ENCODE measurements at places on chromosomes 3 and 15. TPM values are rescaled to one million over a fixed set of nuclear protein-coding genes. Genes with fewer than 3 reads are reported as not detected.

GRCh38 chr3:109213321-109213720 lies 76.8 kb downstream of the C3orf85 start:
- DNase-seq = no peak

DNA sequence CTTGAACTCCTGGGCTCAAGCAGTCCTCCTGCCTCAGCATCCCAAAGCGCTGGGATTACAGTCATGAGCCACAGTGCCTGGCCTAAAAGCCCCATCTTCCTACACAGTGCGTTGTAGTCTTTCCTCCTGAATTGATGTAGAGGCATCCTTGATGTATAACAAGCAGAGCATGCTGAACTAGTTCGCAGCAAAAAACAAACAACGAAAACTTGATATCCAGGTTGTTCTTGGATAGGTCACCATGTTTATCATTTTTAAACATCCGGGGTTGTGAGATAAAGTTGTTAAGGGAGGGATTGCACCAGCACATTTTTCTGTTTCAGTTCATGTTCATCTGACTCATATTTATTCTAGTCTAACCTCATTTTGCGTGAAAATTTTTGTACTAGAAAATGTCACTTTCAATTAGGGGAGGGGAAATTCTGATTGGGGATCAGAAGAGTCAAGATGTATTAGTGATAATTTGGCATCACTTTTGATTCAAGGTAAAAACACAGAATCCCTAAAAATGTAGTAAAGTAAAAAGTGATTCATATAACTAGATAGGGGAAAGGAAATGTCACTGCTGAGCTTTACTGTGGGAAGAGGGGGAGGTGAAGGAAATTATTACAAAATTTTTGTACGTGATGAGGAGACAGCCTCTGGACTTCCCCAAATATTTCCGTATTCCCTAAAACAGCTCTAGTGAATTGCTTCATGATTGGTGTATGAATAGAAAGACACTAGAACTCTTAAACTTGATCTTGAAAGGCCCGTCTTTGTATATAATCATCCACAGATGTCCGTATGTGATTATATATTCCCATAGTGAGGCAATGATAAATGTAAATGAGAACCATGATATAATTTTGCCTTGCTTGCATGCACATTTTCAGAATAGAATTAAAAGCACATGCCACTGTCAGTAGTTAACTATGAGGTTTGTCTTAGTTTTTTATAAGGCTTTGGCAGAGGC lies 22.9 kb downstream of the RAB8B start:
- no peak for DNase-seq

DNA sequence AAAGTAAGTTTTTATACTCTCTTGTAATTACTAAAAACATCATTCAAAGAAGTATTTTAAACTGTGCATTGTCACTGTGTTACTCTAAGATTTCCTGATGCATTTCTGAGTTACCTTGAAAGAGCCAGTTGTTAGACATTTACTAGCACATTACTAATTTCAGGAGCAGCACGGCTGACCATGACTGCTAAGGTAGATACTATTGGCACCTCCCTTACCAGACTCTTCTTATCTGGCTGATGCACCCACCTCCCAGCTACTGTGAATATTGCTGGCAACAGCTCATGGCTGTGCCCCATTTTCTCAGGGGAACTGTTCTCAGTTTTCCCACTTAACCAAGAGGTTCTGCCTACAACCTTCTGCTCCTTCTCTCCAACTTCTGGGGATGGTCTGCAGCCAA lies 29.4 kb downstream of the COL6A5 start:
- DNase-seq = no peak

DNA sequence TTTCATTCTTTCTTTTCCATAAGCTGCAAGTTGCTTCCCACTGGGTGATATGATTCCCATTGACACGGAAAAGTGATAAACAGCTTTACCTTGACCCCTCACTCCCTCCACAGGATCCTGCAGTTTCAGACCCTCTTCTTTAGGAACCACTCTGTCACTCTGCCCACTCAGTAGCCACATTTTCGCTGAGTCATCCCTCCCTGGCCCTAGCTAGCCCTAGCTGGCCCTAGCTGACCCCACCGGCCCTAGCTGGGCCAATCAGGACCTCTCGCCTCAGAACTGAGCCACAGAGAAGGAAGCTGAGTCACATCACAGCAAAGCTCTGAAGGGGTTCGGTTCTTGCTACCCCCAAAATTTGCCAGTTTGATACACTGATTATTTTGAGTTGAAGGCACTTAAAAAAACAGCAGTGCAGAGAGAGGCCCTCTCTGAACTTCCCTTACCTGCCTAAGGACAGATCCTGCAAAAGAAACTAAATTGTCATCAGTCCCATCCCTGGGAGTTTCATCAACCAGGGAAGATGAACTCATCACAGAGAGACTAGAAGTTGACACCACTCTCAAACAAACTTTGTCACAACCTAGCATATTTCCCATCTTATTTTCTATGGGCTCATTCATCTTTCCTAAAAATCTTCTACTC lies 233.5 kb upstream of the PROK2 start:
- DNase-seq = no peak

Gene PLCB2
- 26.9 TPM for total RNA-seq

Gene STRIT1
- total RNA-seq = not detected

Gene CPEB1
- total RNA-seq = 3.7 TPM

Gene FBN1
- 37.1 TPM for total RNA-seq

DNA sequence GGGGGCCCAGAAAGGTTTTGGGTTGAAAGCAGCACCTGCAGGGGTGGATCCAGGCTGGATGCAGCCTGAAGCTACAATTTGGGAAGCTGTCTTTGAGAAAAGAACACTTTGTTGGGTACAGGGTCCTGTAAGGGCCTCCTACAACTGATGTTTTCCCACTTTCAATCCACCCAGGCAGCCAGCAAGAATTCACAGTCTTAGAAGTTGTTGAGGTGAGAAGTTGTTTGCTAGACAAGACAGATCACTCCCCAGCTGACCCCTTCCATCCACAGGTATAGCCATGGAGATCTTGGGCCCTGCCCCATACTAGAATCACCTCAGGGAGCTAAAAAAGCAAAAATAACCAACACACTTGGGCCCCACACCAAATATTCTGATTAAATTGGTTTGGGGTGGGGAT lies 10.3 kb upstream of the SMAD6 start:
- DNase-seq = no peak

Gene KBTBD8
- total RNA-seq = 4.3 TPM

Measured in ureter (tissue), 1 donor.